BE2C (cell line): ENCODE measurements at places on chromosomes 1 and 21.

- DNase-seq: no peak
Observed at GRCh38 chr1:1067860-1068516, 6.1 kb downstream of the RNF223 start.

- no peak for DNase-seq
Observed at GRCh38 chr1:111967886-111968285, 21.6 kb downstream of the KCND3 start.

DNA sequence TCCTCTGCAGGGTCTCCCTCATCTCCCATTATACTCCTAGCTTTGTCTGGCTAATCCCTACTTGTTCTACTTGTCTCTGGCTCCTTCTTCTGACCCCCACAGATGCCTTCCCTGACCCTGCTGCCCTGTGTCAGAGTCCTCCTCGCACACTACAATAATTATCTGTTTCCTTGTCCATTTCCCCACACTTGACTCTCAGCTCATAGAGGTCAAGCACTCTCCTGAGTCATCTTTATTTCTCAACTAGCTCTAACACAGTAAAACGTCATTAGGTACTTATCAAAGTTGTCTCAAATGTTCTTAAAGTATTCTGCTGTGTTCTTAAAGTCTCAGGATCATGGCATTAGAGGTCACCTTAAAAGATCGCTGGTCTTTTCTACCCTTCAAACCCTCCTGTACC is 47.1 kb downstream of the C8A start:
- DNase-seq: no peak

DNA sequence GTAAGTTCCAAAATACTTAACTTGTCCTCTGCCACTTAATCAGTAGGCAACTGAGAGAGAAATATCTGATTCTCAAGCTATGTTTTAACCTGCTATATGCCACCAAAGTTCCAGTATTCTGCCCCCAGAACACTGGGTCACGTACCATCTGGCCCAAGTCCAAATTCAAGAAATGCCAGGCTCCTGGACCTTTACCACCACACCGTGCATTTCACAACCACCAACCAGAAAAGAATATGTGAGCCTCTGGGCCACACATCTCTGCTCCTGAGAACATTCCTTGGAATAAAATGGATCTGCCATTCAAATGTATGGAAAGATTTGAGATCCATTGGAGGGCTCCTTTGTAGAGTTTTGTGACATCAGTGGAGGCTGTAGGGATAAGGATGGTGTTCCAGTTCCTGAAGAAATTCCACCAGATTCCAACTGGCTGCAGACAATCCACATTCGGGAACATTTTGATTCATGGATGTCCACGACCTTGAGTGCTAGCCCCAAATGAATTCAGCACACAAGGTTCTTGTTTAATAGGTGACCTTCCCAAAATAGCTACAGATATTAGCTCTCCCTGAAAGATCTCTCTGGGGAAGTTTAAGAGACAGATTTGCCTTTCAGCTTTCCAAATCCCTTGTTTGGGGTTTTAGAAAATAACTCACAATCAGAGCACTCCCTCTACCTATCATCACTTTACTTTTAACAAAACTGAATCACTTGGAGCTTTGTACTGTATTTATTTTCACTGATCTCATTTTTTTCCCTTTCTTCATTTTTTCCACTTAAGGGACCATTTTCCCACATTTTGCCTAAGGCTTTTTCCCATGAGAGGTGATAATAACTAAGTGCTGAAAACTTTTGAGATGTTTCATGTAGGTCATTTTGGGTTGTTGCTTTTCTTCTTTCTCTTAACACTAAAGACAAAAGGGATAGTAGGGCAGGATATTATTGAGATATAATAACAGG is 128.4 kb upstream of the ZC3H11B start:
- no peak for DNase-seq

DNA sequence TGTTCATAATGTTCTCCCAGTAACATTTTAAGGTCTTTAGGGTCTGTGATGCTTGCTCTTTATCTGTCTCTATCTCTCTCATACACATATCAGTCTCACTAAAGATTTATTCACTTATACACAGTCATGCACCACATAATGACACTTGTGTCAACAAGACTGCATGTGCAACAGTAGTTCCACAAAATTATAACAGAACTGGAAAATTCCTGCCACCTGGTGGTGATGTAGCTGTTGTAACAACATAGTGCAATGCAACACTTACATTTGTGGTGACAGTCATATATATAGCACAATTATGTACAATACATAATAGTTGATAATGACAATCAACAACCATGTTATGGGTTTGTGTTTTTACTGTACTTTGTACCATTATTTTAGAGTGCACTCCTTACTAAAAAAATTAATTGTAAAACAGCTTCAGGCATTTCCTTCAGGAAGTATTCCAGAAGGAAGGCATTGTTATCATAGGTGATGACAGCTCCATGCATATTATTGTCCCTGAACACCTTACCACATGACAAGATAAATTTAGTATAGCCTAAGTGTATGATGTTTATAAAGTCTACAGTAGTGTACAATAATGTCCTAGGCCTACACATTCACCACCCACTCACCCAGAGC is 8.1 kb downstream of the TDRD5 start:
- DNase-seq: peak; percentile 37

DNA sequence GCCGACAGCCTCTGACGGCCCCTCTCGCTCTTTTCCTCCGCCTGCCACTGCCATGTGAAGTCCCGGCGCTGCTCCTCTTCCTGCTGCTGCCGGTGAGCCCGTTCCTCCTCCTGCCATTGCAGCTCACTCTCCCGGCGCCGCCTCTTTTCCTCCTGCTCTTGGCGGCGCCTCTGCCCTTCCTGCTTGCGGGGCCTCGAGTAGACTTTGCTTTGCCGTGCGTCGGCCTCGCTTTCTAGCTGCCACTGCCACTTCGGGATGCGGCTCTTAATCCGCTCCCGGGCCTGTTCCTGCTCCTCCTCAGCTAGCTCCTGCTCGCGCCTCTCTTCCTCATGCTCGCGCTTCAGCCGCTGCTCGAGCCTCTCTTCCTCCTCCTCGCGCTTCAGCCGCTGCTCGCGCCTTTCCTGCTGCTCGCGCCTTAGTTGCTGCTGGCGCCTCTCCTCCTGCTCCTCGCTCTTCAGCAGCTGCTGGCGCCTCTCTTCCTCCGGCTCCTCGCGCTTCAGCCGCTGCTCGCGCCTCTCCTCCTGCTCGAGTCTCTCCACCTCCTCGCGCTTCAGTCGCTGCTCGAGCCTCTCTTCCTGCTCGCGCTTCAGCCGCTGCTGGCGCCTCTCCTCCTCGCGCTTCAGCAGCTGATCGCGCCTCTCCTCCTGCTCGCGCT is 4.3 kb downstream of the TCHH start:
- peak; percentile 33 for DNase-seq
